Sigmoid colon (tissue), 7 donors: ENCODE measurements at places on chromosomes 5 and 9.

DNA sequence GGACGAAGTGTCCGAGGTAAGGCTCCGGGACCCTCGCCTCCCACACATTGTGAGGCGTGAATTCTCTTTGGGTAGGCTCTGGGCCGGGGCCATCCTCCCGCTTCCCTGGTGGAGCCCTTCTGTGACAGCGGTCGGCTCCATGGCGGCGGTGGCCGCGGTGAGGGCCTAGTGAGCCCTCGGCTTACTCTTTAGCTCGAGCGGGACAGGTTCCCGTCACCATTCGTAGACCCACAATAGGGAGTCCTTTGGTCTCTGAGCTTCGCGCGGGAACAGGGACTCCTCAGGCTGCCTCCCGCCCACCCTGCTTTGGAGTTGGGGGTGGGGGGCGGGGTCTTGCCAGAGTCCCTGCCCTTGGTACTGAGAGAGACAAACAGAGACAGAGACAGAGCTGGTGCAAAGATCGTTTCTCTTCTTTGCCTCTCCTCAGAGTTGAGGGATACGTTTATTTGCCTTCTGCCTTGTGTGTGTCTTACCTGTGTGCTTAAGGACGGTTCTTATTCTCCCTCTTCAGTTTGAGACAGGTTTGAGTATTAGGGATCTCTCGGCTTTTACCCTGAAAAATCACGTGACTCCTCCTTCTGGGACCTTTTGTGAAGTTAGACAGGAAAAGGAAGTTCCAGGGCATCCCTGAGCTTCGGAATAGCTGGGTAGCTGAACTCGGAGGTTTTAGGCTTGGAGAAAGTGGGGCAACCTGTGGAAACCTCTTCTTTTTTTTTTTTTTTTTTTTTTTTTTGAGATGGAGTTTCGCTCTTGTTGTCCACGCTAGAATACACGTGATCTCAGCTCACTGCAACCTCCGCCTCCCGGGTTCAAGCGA, 833 bp downstream of the ANKHD1 start:
- peak; percentile 73 for DNase-seq

- DNase-seq: peak; percentile 96
These were observed 54.4 kb upstream of the RPL26L1 start for GRCh38 chr5:172904643-172905345.

DNA sequence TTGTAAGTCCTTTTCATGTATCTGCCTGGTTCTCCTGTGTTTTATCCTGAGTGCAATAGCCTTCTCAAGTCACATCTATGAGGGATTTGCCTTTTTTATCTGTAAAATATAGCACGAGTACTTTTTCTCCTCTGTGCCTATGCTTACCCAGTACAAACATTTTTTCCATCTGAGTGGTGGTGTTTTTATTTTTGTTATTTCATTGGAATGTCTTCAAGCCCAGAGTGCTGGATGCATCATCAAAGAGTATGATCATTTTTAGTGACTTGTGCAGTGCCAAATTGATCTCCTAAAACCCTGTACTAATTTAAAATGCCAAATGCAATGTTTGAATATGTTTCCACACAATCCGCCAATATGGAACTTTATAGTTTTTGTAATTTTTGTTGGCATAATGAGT, 86.1 kb downstream of the TLE4 start:
- DNase-seq: no peak

DNA sequence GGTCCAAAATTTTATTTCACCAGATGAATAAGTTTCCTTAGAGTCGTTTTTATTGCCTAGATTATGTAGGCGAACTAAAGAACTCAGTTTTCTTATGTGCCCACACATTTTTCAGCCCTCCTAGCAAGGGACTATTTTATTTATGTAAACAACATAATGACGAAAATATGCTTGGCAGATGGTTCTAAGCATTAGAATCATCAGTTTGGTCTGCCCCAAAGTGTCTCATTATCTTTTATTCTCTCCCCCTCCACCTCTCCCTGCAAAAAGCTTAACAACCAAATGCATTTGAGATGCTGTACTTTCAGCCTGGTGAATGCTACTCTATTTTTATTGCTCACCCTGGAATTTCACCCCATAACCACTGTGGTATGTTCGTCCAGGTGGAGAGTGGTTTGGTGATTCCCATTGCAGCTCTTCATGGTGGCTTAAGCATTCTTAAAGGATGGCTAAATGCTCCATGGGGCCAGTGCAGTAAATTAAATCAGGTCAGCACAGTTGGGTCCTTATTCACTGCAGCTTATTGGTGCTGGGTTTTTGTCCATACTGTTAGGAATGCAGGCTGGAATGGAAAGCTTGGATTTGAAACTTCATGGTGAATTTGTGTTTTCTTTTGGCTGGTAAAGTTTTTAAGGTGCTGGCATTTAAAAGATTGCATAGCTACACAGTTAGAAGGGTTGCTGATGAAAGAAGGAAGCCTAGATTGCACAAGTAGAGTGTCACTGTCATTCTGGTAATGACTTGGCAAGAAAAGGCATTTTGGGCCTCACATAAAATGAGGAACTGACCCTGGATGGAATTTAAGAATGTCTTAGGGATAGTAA, 39.2 kb downstream of the TLE4 start:
- no peak for DNase-seq

GRCh38 chr5:74342948-74343682, 297.4 kb downstream of the ENC1 start:
- DNase-seq: no peak

GRCh38 chr5:122258241-122258640, 53.8 kb upstream of the SNCAIP start:
- DNase-seq: no peak
